ENCODE measurements at places on chromosomes 1 and 21.

DNA sequence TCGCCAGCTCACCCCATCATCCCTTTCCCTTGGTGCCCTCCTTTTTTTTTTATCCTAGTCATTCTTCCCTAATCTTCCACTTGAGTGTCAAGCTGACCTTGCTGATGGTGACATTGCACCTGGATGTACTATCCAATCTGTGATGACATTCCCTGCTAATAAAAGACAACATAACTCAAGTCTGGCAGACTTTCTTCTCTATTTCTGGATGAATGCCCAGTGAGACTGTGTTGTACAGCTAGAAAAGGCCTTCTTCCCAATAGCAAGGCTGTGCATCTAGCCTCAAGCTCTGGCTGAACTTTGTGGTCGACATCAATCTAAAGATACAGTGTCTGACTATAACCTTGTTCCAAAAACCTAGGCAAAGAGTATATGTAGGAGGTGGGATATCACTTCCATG lies 6.4 kb downstream of the IL24 start:
- no peak for DNase-seq

- no peak for DNase-seq
Observed at GRCh38 chr1:78911956-78912880, 94.3 kb downstream of the ADGRL4 start.

DNA sequence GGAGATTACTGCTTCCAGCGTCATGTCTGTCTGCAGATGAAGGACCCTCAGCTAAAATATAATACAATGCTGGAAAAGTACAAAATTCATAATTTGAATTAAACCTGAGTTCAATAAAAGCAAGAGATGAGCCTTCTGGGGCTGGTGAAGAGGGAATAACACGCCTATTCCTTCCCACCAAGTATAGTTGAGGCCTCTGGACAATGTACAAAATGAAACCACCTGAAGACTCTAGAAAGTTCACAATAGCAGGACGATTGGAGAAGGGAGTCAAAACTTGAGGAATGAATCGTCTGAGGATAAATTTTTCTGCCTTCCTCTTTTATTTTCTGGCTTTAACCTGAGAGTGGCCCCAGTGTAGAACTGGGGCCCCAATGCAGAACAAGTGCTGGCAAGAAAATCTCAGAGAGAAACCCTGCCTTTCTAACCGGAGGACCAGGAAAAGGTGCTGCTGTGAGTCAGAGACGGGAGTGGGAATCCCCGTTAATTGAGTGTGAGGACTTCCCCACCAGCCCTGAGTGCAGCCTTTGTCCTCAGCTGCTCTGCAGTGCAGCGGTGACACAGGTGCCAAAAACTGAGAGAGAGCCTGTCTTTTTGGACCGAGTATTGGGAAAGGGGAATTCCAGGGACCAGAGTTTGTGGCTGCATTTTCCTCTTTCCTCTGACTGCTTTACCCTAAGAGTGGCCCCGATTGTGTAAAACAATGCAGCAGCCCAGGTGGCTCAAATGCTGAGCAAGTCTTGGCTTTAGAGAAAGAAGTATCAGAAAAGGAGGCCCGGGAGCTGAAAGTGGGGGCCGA lies 264.9 kb downstream of the DYRK1A start:
- DNase-seq: no peak

- DNase-seq: no peak
Observed at GRCh38 chr1:2091611-2092604, 41.7 kb downstream of the PRKCZ start.

- no peak for DNase-seq
Observed at GRCh38 chr1:214460304-214460916, 91.0 kb downstream of the PTPN14 start.
